ENCODE measurements at places on chromosomes 11 and 22. TPM values are rescaled to one million over a fixed set of nuclear protein-coding genes. Genes with fewer than 3 reads are reported as not detected.

The OR8B12 gene
- not detected for total RNA-seq

The UVRAG gene
- total RNA-seq, result 17.1 TPM

The LMO2 gene
- total RNA-seq, result 0.93 TPM

The SUSD2 gene
- under 0.01 TPM for total RNA-seq

Data from nasal cavity respiratory epithelium epithelial cell of viscerocranial mucosa (primary cell).